ENCODE measurements at places on chromosomes 1 and 21.

DNA sequence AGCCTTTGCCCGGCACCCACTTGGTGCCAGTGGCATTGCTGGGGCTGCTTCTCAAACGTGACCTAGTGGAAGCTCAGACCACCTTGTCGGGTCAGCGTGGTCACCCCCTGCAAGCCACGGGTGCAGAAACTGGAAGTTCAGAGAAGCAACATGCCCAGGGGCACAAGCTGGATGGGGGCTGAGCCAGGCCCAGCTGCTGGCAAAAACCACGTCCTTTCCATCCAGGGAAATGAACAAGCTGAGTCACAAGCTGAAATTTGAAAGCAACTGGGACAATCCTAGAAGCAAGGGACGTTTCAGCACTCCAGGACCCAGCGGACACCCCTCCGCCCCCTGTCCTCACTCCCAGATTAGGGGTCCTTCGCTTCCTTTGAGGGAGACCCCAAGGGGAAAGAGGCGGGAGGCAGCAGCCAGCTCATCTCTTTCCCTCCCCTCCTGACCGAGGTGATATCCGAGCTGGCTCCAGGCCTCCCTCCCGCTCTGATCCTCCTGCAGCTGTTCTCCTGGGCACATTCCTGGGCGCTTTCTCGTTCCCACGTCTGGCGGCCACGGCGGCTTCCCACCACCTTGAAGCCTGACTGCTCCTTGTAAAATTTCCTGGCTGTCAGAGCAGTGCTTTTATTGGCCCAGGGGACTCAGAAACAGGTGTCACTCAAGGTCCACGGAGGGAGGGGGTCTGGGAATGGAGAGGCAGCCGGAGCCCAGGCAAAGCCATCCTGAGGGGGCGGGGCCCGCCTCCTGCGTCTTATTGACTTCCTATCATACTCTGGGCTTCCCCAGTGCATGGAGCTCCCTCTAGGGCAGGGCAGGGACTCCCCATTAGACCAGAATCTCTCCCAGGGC lies 62.8 kb downstream of the PAX7 start:
- DNase-seq: no peak

DNA sequence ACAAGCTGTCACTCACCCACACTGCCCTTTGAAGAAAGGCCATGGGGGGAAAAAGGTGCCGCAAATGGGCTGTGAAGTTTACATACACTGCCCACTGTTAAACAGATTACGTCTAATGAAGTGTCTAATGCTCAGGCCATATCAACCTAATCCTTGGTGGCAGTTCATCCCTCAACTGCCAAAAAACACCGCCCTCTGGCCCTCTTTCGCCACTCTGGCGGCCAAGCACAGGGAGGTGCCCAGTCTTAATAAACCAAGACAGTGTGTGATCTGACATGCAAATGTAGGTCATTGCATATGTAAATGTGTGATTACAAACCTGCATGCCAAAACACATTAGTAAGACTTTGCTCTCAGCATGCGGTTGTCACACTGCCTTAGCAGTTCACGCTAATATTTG lies 89.5 kb downstream of the NEK7 start:
- no peak for DNase-seq

DNA sequence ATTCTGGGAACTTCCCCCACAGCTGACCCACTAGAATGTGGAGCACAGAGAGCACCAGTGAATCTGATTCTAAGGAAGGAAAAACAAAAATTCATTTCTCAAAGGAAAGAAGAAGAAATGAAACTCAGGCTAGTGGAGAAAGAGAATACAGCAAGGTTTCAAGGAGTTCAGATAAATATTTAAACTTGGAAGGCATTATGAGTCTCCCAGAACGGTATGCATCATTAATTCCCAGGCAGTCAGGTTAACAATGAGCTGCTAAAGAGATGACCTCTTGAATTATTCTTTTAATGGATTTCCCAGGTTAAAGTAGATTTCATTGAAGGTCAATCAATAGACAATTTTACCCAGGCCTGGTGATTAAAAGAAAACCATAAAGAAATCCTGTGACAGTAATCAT lies 103.6 kb upstream of the KAZN start:
- no peak for DNase-seq

- DNase-seq: no peak
Measured at GRCh38 chr1:78765489-78765888, 115.9 kb downstream of the IFI44 start.

DNA sequence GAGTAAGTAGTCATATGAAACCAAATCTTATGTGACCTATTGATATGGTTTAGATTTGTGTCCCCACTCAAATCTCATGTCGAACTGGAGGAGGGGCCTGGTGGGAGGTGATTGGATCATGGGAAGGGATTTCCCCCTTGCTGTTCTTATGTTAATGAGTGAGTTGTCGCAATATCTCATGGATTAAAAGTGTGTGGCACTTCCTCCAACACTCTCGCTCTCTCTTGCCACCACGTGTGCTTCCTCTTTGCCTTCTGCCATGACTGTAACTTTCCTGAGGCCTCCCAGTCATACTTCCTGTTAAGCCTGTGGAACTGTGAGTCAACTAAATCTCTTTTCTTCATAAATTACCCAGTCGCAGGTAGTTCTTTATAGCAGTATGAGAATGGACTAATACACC lies 241.2 kb downstream of the RGS7 start:
- DNase-seq: no peak

- no peak for DNase-seq
Measured at GRCh38 chr1:69409731-69410456, 157.8 kb upstream of the LRRC7 start.

Measured in stimulated activated CD4-positive, alpha-beta T cell treated with anti-CD3 and anti-CD28 coated beads, Interleukin-1b, Interleukin-23, amount 100 ng/mL, for 4 hours (primary cell).